GM23248 (cell line): ENCODE measurements at places on chromosomes 12 and 14. TPM values are rescaled to one million over a fixed set of nuclear protein-coding genes. Genes with fewer than 3 reads are reported as not detected.

Gene NTS
- total RNA-seq = not detected in 2 replicates

Gene BMAL2
- 27.3 and 28.7 TPM in 2 replicates for total RNA-seq

GRCh38 chr12:1523558-1524050 is 70.8 kb downstream of the FBXL14 start:
- no peak overlapping the region for H3K4me3 ChIP-seq
- no peak overlapping the region for H3K27ac ChIP-seq
- no peaks in the 10 kb centered on the region for H3K36me3 ChIP-seq
- peaks cover 32% of the 10 kb centered on the region for H3K4me1 ChIP-seq
- no peak for DNase-seq
- H3K27me3 ChIP-seq = no peaks in the 10 kb centered on the region

DNA sequence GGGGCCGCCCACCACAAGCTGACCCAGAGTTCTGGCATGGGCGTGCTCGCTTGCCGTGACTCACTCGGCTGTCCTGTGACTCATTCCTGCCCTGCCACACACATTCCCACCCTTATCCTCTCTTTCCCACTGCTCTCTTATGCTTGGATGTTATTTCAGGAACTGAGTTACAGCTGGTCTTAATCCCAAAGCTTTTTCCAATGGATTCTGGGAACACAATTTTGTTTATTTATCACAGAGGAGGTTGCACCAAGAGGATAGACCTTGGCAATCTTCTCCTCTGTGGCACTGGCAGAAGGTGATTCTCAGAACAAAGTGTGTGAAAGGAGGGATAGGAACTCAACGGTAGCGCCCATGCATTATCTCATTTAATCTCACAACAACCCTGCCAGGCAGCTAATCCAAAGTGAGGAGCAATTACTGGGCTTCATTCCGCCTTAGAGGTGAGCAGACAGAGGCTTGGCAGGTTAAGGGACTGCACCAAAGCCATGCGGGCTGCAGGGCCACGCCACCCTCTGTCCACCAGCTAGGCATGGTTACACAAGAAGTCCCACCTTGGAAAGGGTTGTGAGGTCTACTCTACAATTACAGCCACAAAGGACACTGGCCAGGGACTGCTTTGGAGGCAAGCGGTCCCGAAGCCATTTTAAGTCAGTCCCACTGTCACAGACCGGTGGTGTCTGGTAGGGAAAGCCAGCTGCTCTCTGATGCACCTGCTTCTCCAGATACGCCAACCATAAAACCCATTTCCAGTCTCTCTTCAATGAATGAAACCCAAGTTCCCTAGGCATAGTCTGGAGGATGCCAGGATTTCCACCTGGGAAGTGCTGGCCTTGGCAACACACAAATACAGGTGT is 32.9 kb downstream of the SYNE3 start:
- H3K36me3 ChIP-seq = no peaks in the 10 kb centered on the region
- peak; percentile 96 for DNase-seq
- peak overlapping the region; percentile 75 for H3K27ac ChIP-seq

DNA sequence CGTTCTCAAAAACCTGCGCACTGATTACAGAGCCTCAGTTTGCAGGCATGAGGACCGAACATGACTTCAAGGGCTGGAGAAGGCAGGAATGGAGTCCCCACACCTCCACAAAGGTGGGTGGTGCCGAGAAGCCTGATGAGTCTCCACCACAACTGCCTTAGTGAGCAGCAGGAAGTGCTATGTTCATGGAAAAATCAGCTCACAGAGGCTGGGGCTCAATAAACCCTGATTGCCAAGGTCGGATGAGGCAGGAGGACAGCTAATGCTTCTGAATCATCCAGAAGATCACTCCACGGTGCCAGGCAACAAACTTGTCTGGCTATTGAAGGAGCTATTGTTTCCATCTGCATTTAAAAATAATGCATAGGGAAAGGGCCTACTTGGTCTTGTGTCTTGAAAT is 31.1 kb downstream of the APPL2 start:
- peak overlapping the region; percentile 99 for H3K27ac ChIP-seq
- peak; percentile 100 for DNase-seq
- no peak overlapping the region for H3K4me3 ChIP-seq
- no peaks in the 10 kb centered on the region for H3K27me3 ChIP-seq

DNA sequence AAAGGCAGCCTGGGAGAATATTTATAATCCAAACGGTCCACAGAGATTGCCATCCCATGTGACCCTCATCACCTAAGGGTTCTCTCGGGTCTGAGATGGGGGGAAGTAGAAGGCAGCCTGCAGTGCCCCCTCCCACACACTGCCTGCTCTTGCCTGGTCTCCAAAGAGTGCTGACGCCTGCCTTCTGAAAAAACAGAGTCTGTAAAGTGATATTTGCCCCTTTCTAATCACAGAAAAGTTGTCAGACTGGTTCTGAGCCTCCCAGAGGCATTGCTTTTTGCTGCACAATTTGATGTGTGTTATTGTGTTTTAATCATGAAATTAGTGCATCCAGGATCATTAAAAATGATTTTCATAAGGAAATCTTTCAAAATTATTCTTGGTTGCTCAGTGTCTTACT is 59.2 kb downstream of the TMEM30B start:
- no peaks in the 10 kb centered on the region for H3K27me3 ChIP-seq
- H3K4me1 ChIP-seq = peaks cover 26% of the 10 kb centered on the region
- no peak overlapping the region for H3K27ac ChIP-seq
- H3K4me3 ChIP-seq = no peak overlapping the region
- no peaks in the 10 kb centered on the region for H3K36me3 ChIP-seq
- DNase-seq = no peak
